Posterior cingulate gyrus (tissue), 11 donors: ENCODE measurements at places on chromosomes 3 and 15.

DNA sequence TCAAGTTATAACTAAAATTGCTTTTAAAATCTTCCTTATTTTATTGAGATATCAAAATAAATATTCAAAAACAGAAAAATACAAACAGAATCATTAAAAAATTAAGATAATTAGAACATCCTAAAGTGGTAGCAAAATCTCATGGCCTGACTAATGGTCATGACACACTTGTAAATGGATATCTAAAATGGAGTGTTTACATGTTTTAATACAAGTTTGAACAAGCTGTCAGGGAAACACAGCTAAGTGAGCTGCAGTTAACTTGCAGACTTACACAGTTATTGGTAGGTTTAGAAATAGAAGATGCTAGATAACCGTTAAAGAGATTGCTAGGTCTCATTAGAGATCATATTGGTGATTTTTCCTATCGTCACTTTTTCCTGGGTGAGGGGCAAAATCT, 242.3 kb downstream of the LPP start:
- no peak for DNase-seq

- DNase-seq = no peak
Observed at GRCh38 chr15:91950631-91951329, 97.3 kb downstream of the SLCO3A1 start.

GRCh38 chr3:168001244-168001643, 94.5 kb downstream of the GOLIM4 start:
- no peak for DNase-seq

DNA sequence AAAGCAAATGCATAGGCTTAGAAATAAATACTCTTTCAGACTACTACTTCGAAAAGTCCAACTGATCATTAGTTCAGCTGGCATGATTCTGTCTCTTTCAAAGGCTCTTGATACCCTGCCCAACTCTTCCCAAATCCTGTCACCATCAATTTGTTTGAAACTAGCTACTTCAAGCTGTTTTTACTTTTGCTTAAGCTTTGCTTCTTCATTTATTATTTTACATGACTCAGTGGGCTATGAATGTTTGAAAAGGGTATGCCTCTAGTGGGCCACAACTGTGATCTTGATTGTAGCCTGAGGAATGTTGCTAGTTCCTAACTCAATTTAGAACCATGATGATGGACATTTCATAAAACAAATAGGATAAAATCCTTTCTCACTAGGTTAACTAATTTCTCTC, 340.8 kb downstream of the NAALADL2 start:
- DNase-seq = no peak

DNA sequence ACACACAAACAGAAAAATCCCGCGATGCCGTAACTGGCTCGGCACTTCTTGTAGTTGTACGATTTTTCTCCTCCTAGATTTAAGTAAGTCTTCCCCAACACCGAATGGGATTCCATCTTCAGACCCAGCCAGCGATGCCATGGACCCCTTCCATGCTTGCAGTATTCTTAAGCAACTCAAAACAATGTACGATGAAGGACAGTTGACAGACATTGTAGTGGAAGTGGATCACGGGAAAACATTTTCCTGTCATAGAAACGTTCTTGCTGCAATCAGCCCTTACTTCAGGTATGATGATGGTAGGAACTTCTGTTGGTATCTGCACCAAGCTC, 763 bp downstream of the KBTBD8 start:
- no peak for DNase-seq
